Dermis microvascular lymphatic vessel endothelial cell (primary cell): ENCODE measurements at places on chromosomes 3 and 15.
A peak's percentile ranks its signal among the peaks of the same experiment; 100 is the strongest.

GRCh38 chr3:110526777-110527727, 544.6 kb upstream of the NECTIN3 start:
- no peak for DNase-seq

DNA sequence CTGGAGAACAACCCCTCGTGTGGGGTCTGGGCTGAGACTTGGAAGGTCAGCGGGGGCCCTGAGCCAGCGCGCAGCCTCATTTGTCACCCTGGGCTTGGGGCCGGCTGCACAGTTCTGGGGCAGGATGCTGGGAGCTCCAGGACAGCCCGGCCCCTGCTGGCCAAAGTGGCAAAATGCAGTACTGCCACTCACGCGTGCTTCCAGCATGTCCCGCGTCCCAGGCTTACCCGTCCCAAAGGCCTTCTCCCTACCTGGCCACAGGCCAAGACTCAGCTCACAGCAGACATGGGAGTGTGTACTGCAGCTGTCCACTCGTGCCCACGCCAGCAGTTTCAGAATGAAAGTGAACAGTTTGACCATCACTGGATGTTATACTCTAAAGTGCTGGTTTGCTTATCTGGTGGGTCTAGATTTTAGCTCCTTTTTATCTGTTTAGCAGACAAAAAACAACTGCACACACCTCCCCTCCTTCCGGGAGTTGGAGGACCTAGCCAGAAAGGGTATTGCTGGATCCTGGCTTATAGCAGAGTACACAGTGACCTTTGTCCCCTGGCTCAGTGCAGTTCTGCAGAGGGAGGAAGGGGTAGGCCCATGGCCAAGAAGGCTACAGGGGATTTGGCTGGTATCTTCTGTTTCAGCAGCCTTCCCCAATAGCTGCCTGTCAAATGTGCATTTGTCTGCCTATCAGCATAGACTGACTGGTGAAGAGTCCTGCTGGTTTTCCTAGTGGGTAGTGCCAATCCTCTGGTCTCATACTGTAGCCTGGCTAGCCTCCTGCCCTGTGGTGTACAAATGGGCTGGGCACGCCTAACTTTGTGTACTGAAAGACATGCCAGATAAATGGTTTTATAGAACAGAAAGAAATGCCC, 23.2 kb upstream of the IP6K2 start:
- DNase-seq, result peak; percentile 92

GRCh38 chr15:39204031-39204430, 376.8 kb upstream of the THBS1 start:
- peak; percentile 53 for DNase-seq

- DNase-seq, result no peak
Observed at GRCh38 chr3:184694716-184695115, 17.1 kb downstream of the MAGEF1 start.

DNA sequence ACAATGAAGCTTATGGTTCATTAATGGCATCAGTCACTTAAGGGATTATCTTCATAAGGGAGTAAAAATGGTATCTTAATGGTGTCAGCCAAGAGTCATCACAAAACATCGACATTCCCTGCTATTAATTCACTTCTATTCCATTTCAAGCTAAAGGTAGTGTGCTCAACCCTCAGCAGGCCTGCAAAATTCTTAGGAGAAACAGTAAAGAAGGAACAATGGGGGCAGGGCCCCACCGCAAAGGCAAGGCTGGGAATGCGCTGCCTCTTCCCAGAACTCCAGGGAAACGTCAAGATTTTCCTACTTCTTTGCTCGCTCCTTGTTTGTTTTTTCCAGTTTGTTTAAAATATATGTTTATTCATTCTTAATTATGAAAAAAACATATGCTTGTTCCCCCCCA, 187.3 kb upstream of the TSC22D2 start:
- DNase-seq, result no peak

GRCh38 chr3:138113326-138113725, 2.1 kb downstream of the DZIP1L start:
- DNase-seq, result no peak

- no peak for DNase-seq
Observed at GRCh38 chr3:31929826-31930502, 51.1 kb downstream of the OSBPL10 start.

DNA sequence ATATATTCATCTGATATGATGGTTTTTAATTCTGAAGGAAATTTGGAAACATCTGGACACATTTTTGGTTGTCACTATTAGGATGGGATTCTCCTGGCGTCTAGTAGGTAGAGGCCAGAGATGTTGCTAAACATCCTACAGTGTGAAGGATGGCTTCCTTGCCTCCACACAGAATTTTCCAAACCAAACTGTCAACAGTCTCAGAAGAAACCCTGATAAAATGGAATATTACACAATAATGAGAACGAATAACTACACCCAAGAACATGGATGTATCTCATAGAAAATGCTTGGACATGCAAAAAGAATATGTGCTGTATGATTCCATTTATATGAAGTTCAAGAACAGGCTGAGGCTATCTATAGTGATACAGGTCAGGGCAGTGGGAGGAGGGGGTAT, 79.8 kb upstream of the PSMD6 start:
- no peak for DNase-seq

GRCh38 chr15:51205050-51205975, 110.6 kb upstream of the TNFAIP8L3 start:
- DNase-seq, result no peak

- no peak for DNase-seq
Observed at GRCh38 chr3:127110982-127111693, 81.8 kb upstream of the PRR23E start.

DNA sequence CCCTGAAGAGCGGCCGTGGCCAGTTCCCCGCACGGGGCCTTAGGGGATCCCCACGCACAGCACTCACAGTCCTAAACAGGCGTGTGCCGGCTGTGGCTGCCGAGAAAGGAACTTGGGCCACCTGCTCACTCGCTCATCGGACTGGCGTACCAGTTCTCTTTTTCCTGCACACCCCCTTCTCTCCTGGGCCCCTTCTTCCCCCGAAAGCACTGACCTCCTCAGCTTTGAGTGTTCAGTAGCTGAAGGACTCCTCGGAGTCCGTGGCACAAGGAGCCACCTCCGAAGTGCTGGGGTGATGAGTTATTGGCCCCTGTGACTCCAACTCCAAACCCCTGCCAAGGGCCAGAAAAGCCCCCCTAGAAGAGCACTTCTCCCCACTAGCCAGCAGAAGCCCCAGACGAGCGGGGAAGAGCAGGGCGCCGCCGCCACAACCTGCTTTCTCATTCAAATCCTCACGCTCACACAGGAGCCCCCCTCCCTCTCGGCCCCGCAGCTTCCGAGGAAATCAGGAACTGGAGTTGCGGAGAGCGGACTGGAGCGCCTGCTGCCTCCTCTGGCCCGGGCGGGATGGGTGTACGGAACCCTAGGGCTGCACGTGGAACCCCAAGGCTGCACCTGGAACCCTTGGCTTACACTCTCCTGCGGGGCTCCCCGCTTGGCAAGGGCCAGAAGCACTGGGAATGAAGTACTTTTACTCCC, at the start of gene PLCH1:
Gene PLCH1 (minus strand): TSS at position 446 of the 699 bp plus-strand sequence. CDS start 40,847 bp downstream, outside the sequence.
- DNase-seq, result no peak

DNA sequence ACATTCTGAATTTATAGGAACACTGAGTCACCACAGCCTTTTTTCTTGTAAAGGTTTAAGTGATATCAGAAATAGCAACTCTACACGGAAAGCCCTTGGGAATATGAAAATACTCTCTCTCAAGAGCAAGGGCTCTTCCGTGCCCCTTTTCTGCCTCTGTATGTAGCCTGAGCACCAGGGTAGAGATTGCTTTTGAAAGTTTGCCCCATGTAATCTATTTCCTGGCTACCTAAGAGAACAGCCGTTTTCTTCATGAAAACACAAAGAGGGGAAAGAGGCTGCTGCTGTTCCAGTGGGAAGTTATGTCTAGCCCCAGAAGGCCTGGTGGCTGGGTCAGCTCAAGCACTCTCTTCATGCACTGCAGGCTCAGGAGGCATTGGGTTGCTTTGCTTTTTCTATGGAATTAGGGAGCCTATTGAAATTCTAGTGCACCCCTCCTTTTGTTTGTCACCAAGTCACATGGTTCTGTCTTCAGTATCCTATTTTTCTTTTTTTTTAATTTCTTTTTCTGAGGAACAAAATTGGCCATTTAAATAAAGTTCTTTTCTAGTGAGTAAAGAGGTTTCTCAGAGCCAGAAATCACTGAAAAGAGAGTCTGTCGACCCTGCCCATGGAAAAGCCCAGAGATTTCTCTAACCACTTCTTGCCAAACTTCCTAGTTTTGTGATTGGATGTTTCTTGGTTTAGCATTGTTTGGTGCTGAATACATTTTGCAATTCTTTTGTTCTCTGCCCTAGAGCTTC, 39.5 kb downstream of the TIGIT start:
- DNase-seq, result no peak
